ENCODE measurements at places on chromosomes 1 and 21. TPM values are rescaled to one million over a fixed set of nuclear protein-coding genes. Genes with fewer than 3 reads are reported as not detected.

GRCh38 chr1:19344831-19345230 is 32.7 kb downstream of the SLC66A1 start:
- H3K4me3 ChIP-seq: no peak overlapping the region
- peaks cover 16% of the 10 kb centered on the region for H3K4me1 ChIP-seq
- peak overlapping the region; percentile 26 for H3K27ac ChIP-seq

GRCh38 chr1:235741294-235741693 is 91.7 kb upstream of the GNG4 start:
- no peaks in the 10 kb centered on the region for H3K4me1 ChIP-seq
- peaks cover 41% of the 10 kb centered on the region for H3K36me3 ChIP-seq
- H3K27ac ChIP-seq: no peak overlapping the region
- H3K27me3 ChIP-seq: no peaks in the 10 kb centered on the region
- no peak overlapping the region for H3K4me3 ChIP-seq

GRCh38 chr1:44759077-44759476 is 16.3 kb upstream of the RPS8 start:
- H3K36me3 ChIP-seq: no peaks in the 10 kb centered on the region
- peaks cover 15% of the 10 kb centered on the region for H3K4me1 ChIP-seq
- H3K27me3 ChIP-seq: no peaks in the 10 kb centered on the region
- H3K4me3 ChIP-seq: no peak overlapping the region
- no peak overlapping the region for H3K27ac ChIP-seq

- H3K4me3 ChIP-seq: peak overlapping the region; percentile 99
- peaks cover 36% of the 10 kb centered on the region for H3K4me1 ChIP-seq
- no peaks in the 10 kb centered on the region for H3K27me3 ChIP-seq
- peaks cover 17% of the 10 kb centered on the region for H3K36me3 ChIP-seq
Measured at GRCh38 chr1:150925080-150925479, 1.1 kb upstream of the SETDB1 start.

DNA sequence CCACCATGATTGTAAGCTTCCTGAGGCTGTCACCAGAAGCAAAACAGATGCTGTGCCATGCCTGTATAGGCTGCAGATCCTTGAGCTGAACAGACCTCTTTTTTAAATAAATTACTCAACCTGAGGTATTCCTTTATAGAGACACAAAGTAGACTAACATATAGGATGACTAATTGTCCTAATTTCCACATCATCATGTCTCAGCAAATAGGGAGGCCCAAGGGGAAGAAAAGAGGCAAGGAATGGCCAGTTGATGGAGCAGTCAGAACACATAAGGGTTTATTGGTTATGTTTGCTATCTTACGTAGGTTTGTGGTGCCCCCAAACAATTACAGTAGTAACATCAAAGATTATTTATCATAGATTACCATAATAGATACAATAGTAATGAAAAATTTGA is 126.2 kb downstream of the RASAL2 start:
- DNase-seq: no peak
- peaks cover 2% of the 10 kb centered on the region for H3K27me3 ChIP-seq
- no peaks in the 10 kb centered on the region for H3K4me1 ChIP-seq
- no peak overlapping the region for H3K4me3 ChIP-seq
- H3K27ac ChIP-seq: no peak overlapping the region

DNA sequence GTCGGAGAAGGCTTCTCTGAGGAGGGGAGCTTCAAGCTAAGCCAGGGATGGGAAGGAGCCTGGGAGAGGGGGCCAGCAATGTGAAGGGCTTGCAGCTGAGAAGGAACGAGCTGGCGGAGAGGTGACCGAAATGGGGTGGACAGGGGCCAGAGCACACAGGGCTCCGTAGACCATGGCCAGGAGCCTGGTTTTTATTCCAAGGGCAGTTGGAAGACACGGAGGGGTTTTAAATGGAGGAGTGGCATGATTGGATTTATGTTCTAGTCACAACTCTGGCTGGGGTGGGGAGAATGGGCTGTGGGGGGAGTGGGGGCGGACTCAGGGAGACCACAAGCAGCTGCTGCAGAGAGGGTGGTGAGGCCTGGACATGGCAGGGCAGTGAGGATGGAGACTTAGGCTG is 5.1 kb upstream of the EPS8L3 start:
- H3K36me3 ChIP-seq: no peaks in the 10 kb centered on the region
- H3K27ac ChIP-seq: no peak overlapping the region
- DNase-seq: no peak

GRCh38 chr1:195122497-195122896 is 1485.7 kb downstream of the KCNT2 start:
- no peaks in the 10 kb centered on the region for H3K27me3 ChIP-seq
- no peak overlapping the region for H3K4me3 ChIP-seq
- no peak overlapping the region for H3K27ac ChIP-seq
- DNase-seq: no peak

GRCh38 chr1:21251773-21252471 is 38.3 kb downstream of the ECE1 start:
- peaks cover 17% of the 10 kb centered on the region for H3K4me1 ChIP-seq
- no peak for DNase-seq
- no peak overlapping the region for H3K4me3 ChIP-seq
- peaks cover 9% of the 10 kb centered on the region for H3K36me3 ChIP-seq
- H3K27ac ChIP-seq: peak overlapping the region; percentile 16

DNA sequence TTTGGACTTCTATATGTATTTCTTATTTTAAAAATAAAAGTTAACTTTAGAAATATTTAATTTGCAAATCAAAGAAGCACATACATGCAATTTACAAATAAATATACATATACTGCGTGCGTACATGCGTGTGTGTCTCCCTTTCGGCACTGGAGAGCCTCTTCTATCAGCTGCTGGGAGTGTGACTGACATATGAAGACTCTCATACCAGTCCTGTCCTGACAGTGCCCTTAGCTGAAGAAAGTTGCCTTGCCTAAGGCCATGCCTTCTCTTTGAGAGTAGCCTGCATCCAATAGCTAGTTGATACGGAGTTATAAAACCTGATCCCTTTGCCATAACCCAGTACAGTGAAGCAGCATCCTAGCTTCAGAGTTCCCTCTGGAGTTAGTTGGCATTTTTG is 282.4 kb upstream of the NEGR1 start:
- no peak overlapping the region for H3K4me3 ChIP-seq
- no peaks in the 10 kb centered on the region for H3K27me3 ChIP-seq
- no peaks in the 10 kb centered on the region for H3K36me3 ChIP-seq
- H3K4me1 ChIP-seq: no peaks in the 10 kb centered on the region
- no peak overlapping the region for H3K27ac ChIP-seq
- no peak for DNase-seq

DNA sequence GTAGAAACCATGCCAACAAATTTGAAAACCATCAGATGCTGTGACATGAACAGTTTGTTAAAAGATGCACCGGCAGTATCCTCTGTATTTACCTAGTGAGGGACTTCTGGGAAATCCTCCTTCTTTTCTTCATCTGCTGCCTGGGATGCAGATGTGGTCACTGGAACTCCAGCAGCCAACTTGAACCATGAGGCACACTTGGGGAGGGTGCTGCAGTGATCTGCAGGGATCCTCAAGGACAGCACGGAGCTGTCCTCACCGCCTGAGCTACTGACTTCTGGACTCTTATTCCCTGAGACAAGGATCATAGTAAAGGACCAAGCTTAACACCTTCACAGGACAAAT is 19.5 kb upstream of the NID1 start:
- no peak for DNase-seq
- no peaks in the 10 kb centered on the region for H3K4me1 ChIP-seq
- H3K27me3 ChIP-seq: peaks cover 26% of the 10 kb centered on the region
- no peak overlapping the region for H3K27ac ChIP-seq
- no peak overlapping the region for H3K4me3 ChIP-seq

GRCh38 chr1:219724440-219724839 is 111.5 kb upstream of the ZC3H11B start:
- DNase-seq: no peak
- H3K4me3 ChIP-seq: peak overlapping the region; percentile 12
- H3K27ac ChIP-seq: no peak overlapping the region
- peaks cover 20% of the 10 kb centered on the region for H3K36me3 ChIP-seq

- H3K4me1 ChIP-seq: no peaks in the 10 kb centered on the region
- no peak overlapping the region for H3K4me3 ChIP-seq
- DNase-seq: no peak
- H3K36me3 ChIP-seq: peaks cover 4% of the 10 kb centered on the region
Measured at GRCh38 chr21:39141502-39141901, 41.7 kb downstream of the PSMG1 start.

GRCh38 chr1:3429766-3430165 is 24.7 kb upstream of the ARHGEF16 start:
- H3K27ac ChIP-seq: no peak overlapping the region
- no peaks in the 10 kb centered on the region for H3K27me3 ChIP-seq
- DNase-seq: no peak
- no peak overlapping the region for H3K4me3 ChIP-seq
- peaks cover 3% of the 10 kb centered on the region for H3K4me1 ChIP-seq
- no peaks in the 10 kb centered on the region for H3K36me3 ChIP-seq

DNA sequence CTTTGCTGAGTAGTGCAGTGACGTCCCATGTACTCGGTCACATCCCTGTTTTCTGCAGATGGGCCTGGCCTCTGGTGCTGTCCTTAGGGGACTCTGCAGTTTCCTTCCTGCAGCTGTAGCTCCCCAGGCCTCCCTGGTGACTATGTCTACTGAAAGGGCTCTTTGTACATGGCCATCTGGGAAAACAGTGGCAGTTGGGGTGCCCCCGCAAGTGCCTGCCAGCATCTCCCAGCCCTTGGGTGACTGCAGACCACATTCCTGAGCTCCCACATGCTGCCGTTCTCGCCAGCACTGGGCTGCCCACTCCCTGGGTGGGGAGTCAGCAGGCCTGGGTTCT is 37.5 kb upstream of the KCNA10 start:
- peaks cover 54% of the 10 kb centered on the region for H3K27me3 ChIP-seq
- no peak for DNase-seq
- no peak overlapping the region for H3K4me3 ChIP-seq
- H3K36me3 ChIP-seq: no peaks in the 10 kb centered on the region
- H3K4me1 ChIP-seq: no peaks in the 10 kb centered on the region

GRCh38 chr1:91901231-91901630 is 15.3 kb upstream of the TGFBR3 start:
- H3K36me3 ChIP-seq: no peaks in the 10 kb centered on the region
- H3K27ac ChIP-seq: no peak overlapping the region
- peaks cover 16% of the 10 kb centered on the region for H3K27me3 ChIP-seq
- no peak for DNase-seq

Gene KRTAP26-1
- not detected for polyA plus RNA-seq

Gene TFF1
- not detected for polyA plus RNA-seq

Gene OR2T2
- polyA plus RNA-seq: 0.71 TPM

Gene SEMA4A
- polyA plus RNA-seq: 32.0 TPM

Gene CAMSAP2
- polyA plus RNA-seq: not detected

Gene MYOM3
- not detected for polyA plus RNA-seq

Gene IGSF3
- polyA plus RNA-seq: not detected

Data from naive B cell (primary cell).